Activated T-cell treated with anti-CD3 and anti-CD28 coated beads, Interleukin-2, amount 50 U/mL, for 24 hours (primary cell): ENCODE measurements at places on chromosomes 16 and 17.

DNA sequence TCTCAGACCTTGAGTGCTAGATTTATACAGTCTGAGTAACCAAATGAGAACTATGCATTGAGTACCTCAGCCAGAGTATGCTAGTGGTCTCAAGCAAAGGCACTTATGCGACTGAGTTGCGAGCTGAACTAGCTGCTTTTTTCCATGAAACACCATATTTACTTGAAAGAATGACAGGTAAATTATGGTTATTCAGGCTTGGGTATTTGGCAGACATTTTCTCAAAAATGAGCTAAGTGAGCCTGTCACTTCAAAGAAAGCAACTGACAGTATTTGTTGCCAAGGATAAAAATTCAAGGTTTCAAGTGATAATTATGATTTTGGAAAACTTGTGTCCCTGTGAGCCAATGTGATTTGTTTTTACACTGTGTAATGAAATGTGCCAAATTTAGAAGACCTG is 19.3 kb downstream of the CACNG3 start:
- DNase-seq, result no peak

- DNase-seq, result no peak
Measured at GRCh38 chr17:40980596-40980995, 3.5 kb downstream of the KRT40 start.

DNA sequence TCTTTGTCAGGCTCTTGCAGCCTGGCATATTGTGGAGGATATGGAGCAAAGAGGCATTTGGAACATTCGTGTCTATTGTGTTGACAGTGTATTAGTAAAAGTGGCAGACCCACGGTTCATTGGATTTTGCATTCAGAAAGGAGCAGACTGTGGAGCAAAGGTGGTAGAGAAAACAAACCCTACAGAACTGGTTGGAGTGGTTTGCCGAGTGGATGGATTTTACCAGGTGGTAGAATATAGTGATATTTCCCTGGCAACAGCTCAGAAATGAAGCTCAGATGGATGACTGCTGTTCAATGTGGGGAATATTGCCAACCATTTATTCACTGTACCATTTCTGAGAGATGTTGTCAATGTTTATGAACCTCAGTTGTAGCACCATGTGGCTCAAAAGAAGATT is 44.5 kb downstream of the EFCAB13 start:
- DNase-seq, result no peak

DNA sequence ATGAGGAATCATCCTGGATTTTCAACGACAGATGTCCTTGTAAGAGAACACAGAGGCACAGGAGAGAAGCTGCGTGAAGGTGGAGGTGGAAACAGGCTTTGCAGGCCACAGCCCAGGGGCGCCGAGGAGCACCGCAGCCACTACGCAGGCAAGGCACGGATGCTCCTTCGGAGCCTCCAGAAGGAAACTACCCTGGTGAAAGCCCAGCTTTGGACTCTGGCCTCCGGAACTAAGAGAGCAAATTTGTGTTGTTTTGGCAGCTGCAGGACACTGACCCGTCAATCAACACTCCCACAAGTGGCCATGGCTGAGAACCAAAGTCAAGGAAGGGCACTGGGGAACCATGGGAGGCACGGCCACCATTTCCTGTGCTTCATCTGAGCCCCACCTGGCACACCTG is 3.4 kb downstream of the ARL16 start:
- no peak for DNase-seq

DNA sequence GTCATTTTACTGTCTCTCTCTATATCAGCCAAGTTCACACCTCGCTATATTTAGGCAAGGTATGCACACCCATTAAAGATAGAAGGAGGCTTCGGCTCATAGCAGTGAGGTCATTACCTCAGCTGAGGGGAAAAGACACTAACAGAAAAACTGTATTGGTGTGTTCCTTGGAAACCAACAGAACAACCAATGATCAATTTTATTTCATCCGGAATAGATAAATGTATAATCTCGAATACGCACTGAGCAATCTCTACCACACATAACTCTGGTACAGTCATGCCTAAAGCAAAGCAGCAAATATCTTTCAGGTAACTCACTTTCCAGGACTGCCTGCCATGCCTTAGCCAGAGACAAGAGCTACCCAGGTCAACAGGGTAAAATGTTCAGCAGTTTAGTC is 109.9 kb upstream of the CORO6 start:
- DNase-seq, result no peak

- no peak for DNase-seq
Measured at GRCh38 chr16:50284131-50284911, 18.0 kb downstream of the ADCY7 start.

- DNase-seq, result peak; percentile 76
Measured at GRCh38 chr16:85615014-85615851, 2.1 kb downstream of the GSE1 start.

DNA sequence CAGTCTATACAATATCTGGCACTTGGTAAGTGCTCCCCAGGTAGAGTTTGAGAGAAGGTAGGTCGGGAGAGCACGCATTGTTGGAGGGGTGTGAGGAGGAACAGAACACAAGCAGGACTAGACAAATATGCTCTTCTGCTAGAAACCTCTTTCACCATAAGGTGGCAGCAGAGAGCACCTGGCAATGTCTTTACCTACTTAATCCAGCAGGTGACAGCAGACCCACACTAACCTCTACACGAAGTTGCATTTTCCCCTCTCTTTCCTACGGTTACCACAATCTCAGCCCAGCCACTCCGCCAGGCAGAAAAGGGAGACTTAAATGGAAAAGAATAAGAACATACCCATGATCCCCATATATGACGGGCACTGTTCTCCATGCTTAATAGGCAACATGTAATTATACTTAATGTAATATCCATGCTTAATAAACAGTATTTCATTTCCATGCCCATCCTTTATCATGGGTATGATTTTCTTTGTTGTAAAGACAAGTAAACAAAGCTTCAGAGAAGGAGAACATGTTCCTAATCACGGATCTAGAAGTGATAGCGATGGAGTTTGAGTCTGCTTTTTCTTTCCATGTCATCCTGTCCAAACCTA is 55.1 kb upstream of the CCL2 start:
- peak; percentile 68 for DNase-seq

DNA sequence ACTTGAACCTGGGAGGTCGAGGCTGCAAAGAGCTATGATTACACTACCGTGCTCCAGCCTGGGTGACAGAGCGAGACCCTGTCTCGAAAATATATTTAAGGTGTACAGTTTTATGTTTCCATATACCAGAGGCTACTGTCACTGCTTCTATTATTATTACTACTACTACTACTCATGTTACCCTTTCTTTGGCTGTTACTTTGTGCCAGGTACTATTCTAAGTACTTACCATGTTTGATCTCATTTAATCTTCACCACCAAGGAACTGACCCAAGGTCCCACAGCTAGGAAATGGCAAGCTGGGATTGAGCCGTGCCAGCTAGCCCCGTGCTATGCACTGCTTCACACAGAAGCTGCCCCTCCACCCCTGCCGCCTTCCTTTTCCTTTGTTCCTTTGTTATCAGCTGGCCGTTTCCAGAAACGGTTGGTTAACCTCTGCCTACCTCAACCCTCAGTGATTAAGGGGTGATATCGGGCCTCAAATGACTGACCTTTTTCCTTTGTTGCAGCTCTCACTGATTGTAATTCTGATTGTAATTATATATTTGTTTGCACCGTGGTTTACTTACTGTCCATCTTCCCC is 78.4 kb downstream of the ABCC1 start:
- DNase-seq, result no peak

GRCh38 chr17:27354051-27354490 is 60.2 kb downstream of the WSB1 start:
- DNase-seq, result no peak

DNA sequence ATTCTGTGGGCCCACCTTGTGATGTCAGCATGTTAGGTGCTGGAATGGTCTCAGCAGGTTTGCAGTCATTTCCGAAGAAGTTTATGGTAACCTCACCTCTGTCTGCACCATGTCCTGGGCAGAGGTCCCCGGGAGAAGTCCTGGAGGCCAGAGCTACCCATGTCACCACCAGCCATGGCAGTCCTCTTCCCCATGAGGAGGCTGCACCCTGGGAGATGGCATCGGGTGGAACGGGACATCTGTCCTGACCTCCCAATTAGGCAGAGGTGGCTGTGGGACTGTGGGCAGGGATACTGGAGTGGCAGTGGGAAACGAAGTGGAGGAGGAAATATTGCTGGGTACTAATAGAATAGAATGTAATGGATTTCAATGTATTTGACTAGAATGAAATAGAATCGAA is 511.8 kb upstream of the WSB1 start:
- no peak for DNase-seq

- no peak for DNase-seq
Measured at GRCh38 chr17:50523208-50523607, 9.3 kb upstream of the EPN3 start.

DNA sequence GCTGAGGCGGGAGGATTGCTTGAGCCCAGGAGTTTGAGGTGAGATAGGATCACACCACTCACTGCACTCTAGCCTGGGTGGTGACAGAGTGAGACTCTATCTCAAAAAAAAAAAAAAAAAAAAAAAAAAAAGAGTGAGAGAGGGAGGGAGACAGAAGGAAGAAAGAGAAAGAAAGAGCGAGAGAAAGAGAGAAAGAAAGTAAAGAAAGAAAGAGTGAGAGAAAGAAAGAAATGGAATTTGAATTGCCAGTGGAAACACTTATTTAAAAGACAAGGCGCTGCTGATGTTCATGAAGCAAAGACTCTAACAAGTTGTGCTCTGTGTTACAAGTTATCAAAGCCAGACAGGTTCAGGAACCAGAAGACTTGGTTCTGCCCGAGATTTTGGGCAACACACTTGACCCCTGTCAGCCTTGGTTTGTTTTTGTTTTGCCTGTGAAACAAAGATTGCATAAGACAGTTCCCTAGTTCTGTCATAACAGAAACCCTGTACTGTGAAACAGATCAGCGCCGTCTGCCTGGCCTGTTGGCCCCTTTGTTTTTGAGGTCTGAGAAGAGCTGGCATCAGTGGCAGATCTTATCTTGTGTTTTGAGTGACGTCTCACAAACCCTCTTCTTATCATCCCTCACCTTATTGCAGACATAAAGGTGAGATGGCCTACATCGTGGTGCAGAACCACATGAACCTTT is 55.4 kb upstream of the ENDOV start:
- DNase-seq, result no peak

DNA sequence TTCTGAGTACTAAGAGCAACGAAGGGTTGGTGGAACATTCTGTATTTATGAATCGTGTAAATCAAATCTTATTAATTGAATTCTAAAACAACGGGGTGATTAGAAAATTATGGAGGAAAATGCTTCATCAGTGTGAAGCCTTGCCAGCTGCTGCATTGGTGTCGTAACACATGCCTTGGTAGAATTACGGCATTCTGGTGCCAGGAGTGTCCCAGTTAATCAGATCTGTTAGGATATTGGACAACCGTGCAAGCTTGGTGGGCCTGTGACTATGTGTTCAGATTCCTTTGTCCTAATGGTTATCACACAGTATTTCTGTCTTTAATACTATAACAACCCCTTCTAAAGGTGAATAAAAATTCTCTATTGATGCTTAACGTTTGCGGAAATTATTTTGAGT is 44.2 kb upstream of the TANC2 start:
- no peak for DNase-seq

DNA sequence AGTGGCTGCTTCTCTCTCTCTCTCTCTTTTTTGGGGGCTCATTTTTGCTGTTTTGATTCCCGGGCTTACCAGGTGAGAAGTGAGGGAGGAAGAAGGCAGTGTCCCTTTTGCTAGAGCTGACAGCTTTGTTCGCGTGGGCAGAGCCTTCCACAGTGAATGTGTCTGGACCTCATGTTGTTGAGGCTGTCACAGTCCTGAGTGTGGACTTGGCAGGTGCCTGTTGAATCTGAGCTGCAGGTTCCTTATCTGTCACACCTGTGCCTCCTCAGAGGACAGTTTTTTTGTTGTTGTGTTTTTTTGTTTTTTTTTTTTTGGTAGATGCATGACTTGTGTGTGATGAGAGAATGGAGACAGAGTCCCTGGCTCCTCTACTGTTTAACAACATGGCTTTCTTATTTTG is 7.7 kb upstream of the TMEM235 start:
- DNase-seq, result no peak

GRCh38 chr16:55861288-55861687 is 13.9 kb downstream of the CES5A start:
- DNase-seq, result no peak
